ENCODE measurements at places on chromosomes 4 and X. TPM values are rescaled to one million over a fixed set of nuclear protein-coding genes. Genes with fewer than 3 reads are reported as not detected.

Gene GIMD1
- total RNA-seq: not detected

Gene GAGE1
- not detected for total RNA-seq

Gene TLR6
- 1.9 TPM for total RNA-seq

Gene RAI2
- total RNA-seq: 2.1 TPM

Gene PI4K2B
- 19.6 TPM for total RNA-seq

Gene GALNT7
- 29.3 TPM for total RNA-seq

Gene PF4V1
- not detected for total RNA-seq

Gene ALAS2
- total RNA-seq: 26.3 TPM

Gene NLGN4X
- total RNA-seq: 11.3 TPM

Gene ASB5
- total RNA-seq: 206 TPM

Gene RHOXF2
- total RNA-seq: not detected

Gene HPSE
- total RNA-seq: 1.0 TPM

Gene STK26
- 21.7 TPM for total RNA-seq

Gene ADH1B
- total RNA-seq: 12.5 TPM

Gene CYTL1
- total RNA-seq: 4.6 TPM

Gene DACH2
- total RNA-seq: 0.72 TPM

Gene SULT1B1
- 0.72 TPM for total RNA-seq

Gene FRG2
- not detected for total RNA-seq

Gene DMRTC1
- total RNA-seq: 0.62 TPM

Gene XPNPEP2
- total RNA-seq: 0.72 TPM

Gene PRDM8
- 8.4 TPM for total RNA-seq

Gene KLF3
- total RNA-seq: 34.4 TPM

Gene CCDC149
- total RNA-seq: 20.6 TPM

Gene TBC1D8B
- 13.0 TPM for total RNA-seq

Gene ARMCX2
- total RNA-seq: 61.4 TPM

Gene MAGEA10
- not detected for total RNA-seq

Gene BTC
- total RNA-seq: 32.9 TPM

Gene TXLNG
- 9.2 TPM for total RNA-seq
